ENCODE measurements at places on chromosomes 6 and 20.

DNA sequence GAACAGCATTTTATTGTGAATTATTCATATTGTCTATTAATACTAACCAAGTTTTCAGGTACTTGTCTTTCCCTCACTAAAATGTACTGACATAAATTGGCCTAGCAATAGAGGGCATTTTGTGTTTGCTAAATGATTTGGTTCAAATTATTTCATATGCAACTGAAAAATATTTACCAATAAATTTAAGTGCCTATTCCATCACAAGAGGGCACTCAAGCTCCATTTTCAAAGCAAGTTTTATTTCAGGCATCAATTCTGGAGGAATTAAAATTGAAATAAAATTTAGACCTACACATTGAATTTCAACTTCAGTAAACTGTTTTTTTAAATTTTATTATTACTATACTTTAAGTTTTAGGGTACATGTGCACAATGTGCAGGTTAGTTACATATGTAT lies 114.3 kb upstream of the SYNCRIP start:
- DNase-seq = peak; percentile 59

DNA sequence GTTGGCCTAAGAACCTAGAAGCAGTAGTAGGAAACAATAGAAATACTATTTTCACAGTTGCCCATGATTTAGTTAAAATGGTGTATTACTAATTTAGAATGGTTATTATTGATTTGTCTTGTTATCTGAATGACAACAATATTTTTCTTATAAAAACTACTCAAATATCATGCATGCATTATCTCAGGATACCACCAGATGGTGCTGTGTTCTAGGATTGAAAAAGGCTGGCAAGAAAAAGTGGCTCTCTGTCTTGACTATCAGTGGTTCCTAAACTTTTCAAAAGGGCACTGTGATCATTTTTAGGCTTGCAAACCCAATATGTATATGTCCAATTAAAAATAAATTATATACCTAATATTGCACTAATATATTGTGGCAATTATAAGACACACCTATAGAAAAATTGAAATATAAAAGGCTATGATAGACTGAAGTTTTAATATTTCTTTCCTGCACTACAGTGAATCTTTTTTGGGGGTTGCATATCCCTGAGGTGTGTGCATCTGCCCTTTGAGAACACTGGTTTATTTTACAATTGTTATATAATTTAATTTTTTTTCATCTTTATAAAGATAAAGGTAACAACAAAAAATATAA lies 131.7 kb upstream of the MLIP start:
- DNase-seq = peak; percentile 76

- no peak for DNase-seq
These were observed 26.0 kb upstream of the SCRT2 start for GRCh38 chr20:701401-702129.

- DNase-seq = peak; percentile 83
These were observed 567 bp upstream of the FNDC11 start for GRCh38 chr20:63553251-63553932.

- no peak for DNase-seq
These were observed 39.9 kb downstream of the SLC22A3 start for GRCh38 chr6:160387916-160388643.

- DNase-seq = peak; percentile 44
These were observed 46.3 kb downstream of the MCM8 start for GRCh38 chr20:5996765-5997164.

DNA sequence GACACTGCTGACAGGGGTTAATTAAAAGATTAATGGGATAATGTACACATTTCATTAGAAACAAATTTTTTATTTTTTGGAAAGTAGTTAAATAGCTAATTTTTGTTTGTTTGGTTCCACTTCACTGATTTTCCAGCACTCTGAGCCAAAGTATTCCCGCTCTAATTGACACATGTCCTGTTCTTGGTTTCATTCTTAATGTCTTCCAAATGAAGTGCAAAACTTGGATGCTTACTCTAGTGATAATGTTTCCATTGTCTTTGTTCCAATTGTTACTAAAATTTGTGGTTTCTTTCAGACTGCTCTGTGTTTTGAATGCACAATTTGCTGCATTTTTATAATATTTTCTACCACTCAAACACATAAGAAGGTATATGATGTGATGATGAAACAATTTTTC lies 794.3 kb downstream of the PHF3 start:
- no peak for DNase-seq

DNA sequence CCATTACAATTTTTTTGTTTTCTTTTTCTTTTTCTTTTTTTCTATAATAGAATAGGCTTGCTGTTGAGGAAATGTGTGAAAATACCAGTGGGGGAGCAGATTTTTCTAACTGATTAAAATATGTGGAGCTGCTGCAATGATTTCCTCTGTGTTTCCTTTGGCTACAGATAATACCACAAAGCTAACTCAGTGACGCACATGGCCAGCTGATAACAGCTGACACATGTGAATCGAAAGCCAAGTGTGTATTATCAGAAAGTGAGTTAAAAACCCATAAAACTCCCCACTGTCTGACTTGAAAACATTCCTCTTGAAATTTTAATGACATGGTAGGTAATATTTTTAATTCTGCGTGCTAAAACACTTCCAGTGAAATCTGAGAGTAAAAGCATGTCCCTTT lies 70.8 kb upstream of the AHI1 start:
- DNase-seq = no peak

GRCh38 chr6:118659513-118660217 lies 8.3 kb upstream of the CEP85L start:
- no peak for DNase-seq

DNA sequence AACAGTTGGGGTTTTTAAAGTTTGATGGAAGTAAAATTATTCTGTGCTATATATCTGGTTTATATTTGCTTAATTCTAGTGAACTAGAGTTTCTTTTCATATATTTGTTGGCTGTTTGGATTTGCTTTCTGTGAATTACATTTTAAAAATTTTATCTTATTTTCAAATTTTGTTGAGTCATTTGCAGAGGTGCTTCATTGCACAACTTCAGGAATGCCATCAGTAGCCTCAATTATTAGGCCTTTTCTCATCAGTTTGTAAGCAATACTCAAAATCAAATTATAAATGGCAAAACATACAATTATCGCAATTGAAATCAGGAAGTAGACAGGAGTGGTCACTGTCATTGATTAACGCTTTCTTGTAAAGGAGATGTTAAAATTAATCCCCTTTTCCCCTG lies 96.9 kb downstream of the UBE3D start:
- DNase-seq = no peak

GRCh38 chr20:6819599-6819998 lies 52.1 kb downstream of the BMP2 start:
- peak; percentile 59 for DNase-seq

Measured in PC-3 (cell line).